ENCODE measurements at places on chromosomes 4 and X.

GRCh38 chrX:53950130-53950733 lies 94.0 kb downstream of the PHF8 start:
- DNase-seq: no peak

- no peak for DNase-seq
Measured at GRCh38 chr4:123871341-123871740, 474.7 kb downstream of the SPRY1 start.

- DNase-seq: no peak
Measured at GRCh38 chr4:38925492-38926413, 58.1 kb downstream of the FAM114A1 start.

DNA sequence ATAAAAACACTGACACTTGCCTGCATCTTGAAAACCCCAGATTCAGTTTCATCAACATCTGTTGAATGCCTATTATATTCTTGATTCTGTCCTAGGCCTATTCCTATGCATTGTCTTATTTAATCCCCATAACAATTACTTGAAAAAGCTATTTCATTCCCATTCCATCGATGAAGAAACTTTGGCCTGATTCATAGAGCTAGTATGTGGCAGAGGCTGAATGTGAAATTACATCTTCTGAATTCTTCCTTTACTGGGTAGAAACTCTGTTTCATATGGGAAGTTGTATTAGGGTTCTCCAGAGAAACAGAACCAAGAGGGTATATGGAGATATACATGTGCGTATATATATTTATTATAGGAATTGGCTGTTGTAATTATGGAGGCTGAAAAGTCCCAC lies 35.0 kb upstream of the SLC4A4 start:
- no peak for DNase-seq

GRCh38 chrX:12962041-12962504 lies 12.8 kb upstream of the TMSB4X start:
- DNase-seq: no peak
